ENCODE measurements at places on chromosomes 11 and 22.

DNA sequence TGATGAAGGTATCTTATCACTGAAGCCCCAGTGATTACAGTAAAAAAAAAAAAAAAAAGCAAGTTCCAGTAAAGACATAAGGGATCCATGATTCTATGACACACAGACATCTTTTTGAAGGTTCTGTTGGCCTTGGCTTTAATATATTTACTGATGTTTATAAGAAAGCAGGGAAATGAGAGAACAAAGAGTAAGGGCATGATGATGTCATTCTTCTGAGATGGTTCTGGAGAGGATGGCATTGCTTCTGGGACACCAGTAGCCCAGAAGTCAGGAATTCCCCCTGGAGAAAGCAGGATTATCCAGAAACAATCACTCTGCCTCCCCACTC lies 233.6 kb downstream of the FAM76B start:
- no peak for DNase-seq

DNA sequence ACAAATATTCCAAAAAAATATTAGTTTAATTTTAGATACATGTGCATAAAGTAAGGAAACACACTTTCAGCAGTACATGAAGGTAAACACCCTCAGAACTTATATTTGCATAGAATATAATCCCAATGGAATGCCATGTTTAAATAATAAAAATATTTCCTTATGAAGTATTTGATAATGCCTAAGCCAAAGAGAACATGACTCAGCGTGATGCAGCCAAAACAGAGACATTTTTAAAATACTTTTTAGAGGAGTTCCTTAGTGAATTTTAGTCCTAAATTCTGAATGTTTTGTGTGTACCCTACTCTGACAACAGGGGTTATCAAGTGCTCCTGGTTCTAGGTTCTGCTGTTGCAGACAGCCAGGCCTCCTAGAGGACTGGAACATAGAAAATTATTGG lies 39.1 kb upstream of the POU2AF2 start:
- no peak for DNase-seq

DNA sequence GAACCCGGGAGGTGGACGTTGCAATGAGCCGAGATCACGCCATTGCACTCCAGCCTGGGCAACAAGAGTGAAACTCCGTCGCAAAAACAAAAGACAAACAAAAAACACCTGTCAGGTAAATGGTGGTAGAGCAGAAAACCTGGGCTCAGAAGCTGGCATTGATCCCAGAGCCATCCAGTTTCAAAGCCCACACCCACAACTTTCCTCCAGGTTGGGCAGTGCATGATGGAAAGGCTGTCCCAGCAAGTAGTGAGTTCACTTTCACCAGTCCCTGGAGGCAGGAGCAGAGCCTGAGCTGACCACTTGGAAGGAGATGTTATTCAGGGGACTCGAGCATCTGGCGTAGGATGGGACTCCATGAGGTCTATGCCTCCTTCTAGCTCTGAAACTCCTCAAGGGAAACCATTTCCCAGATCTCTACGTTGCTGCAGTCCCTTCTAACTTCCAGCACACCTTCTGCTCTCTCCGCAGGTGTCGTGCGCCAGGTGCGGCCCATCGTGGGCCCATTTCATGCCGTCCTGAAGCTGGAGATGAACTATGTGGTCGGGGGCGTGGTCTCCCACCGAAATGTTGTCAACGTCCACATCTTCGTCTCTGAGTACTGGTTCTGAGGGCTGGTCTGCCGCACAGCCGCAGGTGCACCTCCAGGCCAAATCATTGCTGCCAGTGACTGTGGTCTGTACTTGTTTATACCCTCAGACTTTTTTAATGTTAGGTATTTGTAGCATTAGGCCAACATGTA lies 71.6 kb upstream of the ATXN10 start:
- peak; percentile 13 for DNase-seq

DNA sequence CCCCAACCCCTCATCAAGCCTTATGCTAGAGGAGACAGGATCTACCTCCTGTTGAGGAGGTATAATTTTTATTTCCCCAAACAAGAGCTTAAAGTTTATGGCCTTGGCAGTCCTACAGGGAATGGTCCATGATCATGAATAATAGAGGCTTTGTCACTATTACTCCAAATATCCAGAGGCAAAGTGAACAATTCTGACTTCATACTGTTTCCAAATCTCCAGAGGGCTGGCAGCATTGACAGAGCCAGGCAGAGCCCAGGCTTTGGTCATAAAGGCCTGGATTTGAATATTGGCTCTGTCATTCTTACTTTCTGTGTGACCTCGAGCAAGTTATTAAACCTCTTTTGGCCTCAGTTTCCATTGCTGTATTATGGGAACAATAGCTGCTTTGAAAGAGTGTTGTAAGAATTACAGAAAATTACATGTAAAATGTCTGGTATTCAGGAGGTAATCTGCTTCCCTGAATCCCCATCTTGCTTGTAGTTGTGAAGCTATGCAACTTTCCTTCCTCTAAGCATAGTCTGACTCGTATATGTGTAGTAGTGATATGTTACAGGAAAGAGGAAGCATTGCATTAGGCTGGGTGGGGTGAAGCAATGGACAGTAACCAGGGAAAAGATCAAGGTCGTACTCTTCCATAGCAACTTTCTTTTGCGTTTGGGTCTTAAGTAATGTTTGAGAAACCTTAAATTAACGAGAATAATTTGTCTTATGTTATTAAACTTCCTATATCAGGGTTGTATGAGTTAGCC lies 88.8 kb downstream of the CD44 start:
- no peak for DNase-seq

- DNase-seq, result no peak
These were observed 14.3 kb upstream of the EFCAB6 start for GRCh38 chr22:43826142-43827002.

GRCh38 chr22:22576244-22576988 lies 17.4 kb upstream of the PRAME start:
- no peak for DNase-seq

- no peak for DNase-seq
These were observed 47.8 kb downstream of the BARX2 start for GRCh38 chr11:129423426-129423825.

GRCh38 chr22:47288680-47289079 lies 526.2 kb downstream of the TBC1D22A start:
- DNase-seq, result no peak

DNA sequence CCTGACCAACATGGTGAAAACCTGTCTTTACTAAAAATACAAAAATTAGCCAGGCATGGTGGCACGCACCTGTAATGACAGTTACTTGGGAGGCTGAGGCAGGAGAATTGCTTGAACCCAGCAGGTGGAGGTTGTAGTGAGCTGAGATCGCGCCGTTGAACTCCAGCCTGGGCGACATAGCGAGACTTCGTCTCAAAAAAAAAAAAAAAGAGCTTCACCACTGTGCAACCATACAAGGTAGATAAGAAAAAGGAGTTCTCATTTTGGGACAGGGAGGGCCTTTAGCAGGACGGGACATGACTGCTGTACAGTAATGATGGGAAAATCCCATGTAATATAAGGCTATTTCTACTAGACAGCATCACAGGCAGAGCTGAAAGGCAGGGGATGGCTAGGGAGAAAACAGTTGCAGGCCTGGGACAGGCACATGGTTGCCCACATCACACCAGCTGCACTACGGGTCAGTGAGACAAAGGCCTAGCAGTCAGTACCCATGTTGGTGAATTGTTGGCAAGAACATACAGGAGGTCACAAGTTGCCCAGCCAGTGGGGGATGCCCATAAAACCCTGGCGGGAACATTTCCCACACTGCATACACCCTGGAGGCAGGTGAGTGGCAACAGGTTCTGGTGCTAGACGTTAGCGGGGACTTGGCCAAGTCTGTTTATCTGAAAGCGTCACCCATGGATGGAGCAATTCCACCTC lies 5.4 kb downstream of the TANGO2 start:
- peak; percentile 23 for DNase-seq

DNA sequence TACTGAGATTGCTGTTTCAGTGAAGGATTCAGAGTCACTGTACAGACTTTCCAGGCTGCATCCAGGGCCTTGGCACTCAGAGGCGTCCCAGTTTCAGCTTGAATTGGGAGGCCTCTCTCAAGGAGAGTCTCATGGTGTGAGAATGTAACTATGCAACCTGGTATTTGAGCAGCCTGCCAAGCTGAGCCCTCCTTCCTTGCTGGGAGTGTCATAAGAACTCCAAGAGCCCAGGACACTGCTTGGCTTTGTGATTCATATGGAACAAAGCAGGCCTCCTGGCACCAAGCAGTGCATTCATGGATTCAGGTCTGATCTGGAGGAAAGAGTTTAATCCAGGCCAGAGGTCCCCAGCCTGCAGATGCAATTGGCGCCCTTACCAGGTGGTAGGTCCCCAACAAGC lies 171.7 kb downstream of the DBX1 start:
- no peak for DNase-seq

- DNase-seq, result no peak
These were observed 729 bp upstream of the CHKB start for GRCh38 chr22:50583294-50583861.

DNA sequence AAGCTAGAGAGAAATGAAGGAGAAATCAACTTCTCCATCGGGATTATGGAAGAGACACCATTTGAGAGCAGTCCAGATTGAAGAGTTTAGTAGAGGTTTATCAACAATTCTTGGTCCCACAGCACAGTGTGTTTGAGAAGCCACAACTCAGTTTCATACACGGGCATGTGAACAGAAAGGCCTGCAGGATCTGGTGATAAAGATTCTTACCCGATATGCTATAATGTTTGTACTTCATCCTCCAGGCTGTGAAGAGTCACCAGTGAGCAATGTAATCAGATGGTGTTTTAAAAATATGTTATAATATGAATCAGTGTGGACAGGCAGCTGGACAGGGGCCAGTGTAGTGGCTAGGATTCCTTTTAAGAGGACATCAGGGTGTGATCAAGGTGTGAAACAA lies 29.7 kb upstream of the VWA5A start:
- DNase-seq, result no peak

DNA sequence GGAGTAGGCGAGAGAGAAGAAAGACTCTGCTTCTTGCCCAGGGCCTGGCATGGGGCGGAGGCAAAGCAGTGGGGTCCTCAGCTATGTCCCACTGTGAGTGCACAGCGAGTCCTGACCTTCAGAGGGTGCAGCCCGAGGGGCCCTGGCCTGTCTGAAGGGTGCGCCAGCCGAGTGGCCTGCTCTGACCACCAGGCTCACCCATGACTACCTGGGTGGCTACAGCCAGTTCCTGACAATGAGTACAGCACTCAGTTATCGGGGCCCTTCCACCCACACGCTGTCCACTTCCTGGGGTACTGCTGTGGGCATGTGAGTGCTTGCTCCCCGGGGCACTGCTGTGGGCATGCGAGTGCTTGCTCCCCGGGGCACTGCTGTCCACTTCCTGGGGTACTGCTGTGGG lies 74.1 kb upstream of the B3GAT1 start:
- no peak for DNase-seq

GRCh38 chr11:108670451-108670850 lies 5.6 kb downstream of the DDX10 start:
- DNase-seq, result no peak

DNA sequence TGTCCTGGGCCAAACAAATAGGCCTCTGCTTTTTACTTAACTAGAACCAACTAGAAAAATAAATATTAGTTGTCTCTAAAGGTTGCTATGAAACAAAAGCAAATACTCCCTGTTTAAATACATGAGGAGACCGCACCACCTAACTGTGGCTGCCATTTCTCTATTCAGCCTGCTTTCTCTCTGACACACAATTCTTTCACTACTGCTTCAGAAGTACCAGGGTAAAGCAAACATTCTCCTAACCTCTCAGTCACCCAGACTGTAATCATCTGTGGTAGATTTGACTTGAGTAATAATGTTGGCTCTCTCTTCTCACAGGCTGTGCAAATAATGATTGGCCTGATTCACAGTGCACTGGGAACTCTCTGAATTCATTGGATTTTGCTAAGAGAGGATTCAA lies 41.0 kb upstream of the MS4A8 start:
- no peak for DNase-seq

DNA sequence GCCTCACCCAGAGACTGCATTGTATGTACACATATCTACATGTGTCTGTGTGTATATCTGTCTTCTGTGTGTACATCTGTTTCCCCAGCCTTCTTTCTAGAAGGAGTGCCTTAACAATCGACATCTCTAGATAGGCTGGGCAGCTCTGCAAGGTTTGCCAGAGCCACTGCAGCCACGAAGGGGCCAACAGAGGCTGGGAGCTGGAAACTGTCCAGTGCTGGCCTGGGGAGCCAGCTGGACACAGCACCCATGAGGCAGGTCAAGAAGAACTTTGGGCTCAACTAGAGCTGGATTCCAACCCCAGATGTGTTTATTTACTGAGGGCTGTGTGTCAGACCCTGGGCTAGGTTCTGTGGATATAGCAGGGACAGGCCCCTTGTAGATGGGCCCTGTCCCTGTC lies 3.3 kb downstream of the SGSM1 start:
- DNase-seq, result no peak

GRCh38 chr22:44974454-44974853 lies 35.4 kb downstream of the PHF21B start:
- no peak for DNase-seq

DNA sequence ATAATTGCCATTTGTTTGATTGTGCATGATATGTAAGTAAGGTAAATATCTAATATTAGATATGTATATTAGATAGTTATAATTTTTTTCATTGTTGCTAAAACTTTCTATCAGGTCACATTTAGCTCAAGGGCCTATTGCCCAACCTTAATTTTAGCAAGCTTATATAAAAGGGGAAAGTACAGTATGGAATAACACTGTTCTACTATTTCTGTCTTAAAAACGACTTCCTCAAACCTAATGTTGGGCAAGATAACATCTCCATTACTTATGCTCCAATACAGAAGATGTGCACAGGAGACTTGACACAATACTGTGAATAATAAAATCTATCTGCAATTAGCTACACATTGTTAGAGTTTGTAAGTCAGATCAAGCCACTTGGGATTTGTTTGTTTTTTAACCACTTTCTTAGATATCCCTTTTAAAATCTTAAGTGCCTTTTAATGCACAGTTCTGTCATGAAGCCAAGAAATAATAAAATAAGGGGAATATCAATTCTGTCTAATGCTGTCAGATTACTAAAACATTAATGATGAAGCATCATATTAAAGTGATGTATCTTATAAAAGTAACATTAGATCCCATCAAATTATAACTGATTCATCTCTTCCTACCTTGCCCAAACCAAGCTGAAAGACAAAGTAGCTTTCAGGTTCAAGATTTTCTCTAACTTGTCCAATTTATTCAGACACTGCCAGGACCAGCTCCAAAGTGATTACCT lies 98.1 kb downstream of the SIK3 start:
- no peak for DNase-seq

DNA sequence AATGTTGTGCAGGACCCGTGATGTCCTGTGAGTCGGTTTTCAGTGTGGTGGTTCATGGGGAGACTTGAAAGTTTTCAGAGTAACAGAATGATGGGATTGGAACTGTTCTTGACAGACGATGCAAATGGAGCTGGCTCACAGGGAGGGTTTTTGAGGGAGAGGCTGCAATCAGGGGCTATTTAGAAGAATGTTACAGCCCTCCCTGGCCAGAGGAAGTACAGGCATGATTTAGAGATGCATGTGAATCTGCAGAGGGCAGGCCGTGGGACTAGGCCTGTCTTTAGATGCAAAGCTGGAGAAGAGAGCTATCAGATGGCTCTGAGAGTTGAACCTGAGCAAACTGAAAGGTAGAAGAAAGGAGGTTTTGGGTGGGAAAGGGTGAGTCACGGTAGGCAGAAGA lies 74.6 kb upstream of the YWHAH start:
- no peak for DNase-seq

Measured in RWPE2 (cell line).